ENCODE measurements at places on chromosomes 4 and X.

GRCh38 chr4:42490015-42490414 is 92.7 kb downstream of the SHISA3 start:
- no peak for DNase-seq

- DNase-seq = no peak
Measured at GRCh38 chr4:119525005-119525749, 103.4 kb downstream of the PDE5A start.

DNA sequence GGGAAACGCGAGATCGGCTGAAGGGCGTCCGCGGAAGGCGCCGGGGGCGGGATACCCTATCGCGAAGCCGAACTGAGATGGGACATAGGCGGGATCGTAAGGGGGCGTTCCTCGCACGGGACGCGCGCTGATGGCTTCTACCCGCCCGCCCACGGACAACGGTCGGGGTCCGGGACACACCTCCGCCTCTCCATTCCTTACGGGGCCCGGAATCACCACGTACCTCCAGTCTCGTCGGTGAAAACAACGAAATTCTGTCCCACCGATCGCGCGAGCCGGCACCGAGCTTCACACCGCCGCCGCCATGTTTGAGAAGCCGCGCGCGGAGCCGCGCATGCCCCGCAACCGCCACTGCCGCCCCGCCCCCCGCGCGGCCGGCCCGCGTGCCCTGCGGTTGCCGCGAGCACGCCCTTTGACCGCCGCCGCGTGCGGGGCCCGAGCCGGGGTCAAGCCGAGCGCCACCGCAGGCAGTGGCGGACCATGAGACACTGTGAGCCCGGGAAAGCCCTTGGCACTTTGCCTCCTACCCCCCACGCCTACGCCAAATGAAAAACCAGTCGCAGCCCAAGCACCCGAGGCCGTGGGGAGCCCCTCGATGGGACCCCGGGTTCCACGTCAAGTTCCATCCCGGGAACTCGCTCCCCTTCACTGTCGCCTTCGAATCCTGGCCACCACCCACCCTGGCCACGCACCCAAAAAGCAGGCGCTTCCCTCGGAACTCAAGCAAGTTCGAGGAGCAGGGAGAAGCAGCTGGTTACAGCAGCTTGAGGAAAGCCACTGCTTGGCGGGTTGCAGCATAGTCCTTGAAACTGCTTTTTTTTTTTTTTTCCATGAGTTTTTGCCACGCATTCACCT is at the start of gene SCML2:
TSS of gene SCML2 (minus strand) at position 320 of the 855 bp plus-strand sequence. CDS start 20,617 bp downstream, outside the sequence.
- DNase-seq = no peak

DNA sequence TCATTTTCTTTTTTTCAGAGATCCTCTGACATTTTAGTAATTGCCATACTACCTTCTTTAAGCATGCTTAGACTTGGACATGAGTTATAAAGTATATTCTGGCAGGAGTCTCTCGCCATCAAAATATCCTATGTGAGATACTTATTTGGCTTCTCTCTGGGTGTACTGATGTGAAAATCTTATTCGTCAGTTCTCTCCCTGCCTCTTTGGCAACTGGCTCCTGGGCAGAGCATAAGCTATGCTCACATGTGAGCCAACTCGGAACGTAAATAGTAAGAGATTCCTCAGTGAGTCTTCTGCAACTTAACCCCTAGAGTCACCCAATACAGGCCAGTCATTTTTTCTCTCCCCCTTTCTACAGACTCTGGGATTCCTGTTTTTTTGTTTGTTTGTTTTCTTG is 91.6 kb downstream of the MAGEB17 start:
- no peak for DNase-seq

- no peak for DNase-seq
Measured at GRCh38 chrX:121641560-121641959, 594.1 kb downstream of the GLUD2 start.

DNA sequence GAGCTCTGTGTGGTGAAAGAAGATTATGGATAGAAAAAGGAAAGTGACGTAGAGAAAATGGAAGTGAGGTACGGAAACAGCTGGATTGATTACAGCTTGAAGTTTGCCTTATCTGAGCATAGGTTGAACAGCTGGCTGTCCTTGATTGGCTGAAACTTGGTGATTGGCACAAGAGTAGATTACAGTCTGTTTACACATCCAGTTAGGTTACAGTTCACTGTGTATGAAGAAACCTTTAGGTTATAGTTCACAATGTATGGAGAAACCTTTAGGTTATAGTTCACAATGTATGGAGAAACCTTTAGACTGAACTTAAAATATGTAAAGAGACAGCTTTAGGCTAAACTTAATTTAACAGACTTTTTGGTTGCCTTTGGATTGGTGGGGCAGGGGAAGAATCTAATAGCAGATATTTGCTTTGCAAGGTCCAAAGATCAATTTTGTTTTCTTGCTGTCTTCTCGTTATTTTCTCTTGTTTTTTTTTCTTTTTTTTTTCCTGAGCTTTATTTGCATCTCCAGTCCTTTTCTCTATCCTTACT is 15.6 kb upstream of the ART3 start:
- no peak for DNase-seq

DNA sequence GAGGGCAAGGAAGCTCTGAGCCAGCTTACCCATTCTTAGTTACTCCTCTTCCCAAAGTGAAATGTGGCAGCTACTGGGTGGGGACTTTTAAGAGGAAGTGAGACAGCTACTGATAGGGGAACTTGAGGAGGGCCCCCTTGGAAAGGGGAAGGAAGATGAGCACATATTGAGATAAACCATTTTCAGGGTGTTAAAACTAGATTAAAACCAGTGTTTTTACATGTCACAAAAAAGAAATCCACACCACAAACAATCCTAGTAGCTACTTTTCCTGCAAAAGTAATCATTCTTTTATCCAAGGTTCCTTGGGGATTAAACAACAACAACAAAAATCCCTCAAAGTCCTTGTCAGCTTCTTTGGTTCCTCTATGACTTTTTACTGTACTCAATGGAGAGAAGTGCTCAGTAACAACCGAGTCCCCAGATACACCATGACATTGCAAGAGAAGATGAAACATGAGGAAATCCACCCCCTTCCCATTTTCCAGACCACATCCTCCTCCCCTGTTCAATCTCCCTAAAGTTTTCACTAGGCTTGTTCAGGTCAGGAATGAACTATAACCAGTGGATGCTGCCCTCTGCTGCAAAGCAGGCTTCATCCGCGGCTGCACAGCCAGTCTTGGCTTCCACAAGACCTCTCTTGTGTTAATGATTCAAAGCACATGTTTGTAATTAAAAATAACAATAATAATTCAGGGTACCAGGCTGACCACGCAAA is 113.5 kb upstream of the TMEM164 start:
- DNase-seq = no peak

- DNase-seq = no peak
Measured at GRCh38 chr4:100926039-100926717, 408.4 kb upstream of the EMCN start.

- no peak for DNase-seq
Measured at GRCh38 chrX:118216087-118216486, 99.5 kb upstream of the KLHL13 start.

DNA sequence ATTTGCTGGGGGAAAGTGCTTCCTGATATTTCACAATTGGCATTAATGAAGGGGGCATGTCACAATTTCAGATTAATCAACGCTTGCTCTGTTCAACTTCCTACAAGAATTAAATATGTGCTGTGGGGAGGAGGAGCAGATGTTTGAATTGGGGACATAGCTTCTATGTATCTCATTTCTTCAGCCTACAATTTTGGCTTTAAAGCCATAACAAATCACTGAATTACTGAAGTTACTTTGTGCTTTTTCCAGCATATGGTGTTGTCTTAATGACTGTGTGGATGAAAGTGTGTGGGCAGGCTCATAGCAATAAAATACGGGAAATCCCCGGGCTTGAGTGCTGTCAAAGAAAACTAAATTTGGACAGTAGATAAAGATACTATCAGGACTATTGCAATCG is 813 bp downstream of the TLR7 start:
- DNase-seq = no peak

- no peak for DNase-seq
Measured at GRCh38 chrX:42085836-42086235, 162.5 kb upstream of the CASK start.

GRCh38 chr4:146232131-146232722 is 17.9 kb downstream of the REELD1 start:
- DNase-seq = no peak

GRCh38 chr4:104971462-104971861 is 175.2 kb upstream of the TET2 start:
- no peak for DNase-seq

GRCh38 chr4:22991576-22991975 is 298.8 kb downstream of the GBA3 start:
- no peak for DNase-seq

DNA sequence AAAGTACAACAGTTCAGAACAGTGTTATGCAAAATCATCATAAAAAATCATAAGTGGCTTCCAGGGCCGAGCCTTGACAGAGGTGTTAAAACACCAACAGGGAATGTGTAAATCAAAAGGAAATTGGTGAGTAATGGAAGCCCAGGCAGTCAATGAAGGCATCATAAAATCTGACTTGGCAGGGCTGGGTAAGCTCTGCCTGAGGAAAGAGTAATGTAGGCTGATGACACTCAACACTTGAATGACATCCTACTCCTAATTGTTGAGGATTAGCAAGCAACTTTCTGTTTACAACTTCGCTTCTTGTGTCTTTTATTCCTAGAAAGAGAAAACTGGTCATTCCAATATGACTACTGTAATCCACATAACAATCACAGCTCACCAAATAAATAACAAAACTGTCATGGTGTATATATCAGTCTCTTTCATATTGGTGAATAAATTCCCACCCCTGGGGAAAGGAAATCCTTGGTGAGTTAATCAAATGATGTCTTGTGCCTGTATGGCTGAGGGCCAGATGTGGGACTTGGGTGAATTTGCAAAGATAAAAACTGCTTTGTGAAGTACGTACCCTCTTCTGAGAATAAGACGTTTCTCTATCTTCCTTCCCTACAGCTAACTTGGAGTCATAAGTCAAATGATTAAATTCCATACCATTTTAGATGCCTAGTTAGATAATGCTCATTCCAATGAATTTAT is 196.8 kb downstream of the DCHS2 start:
- DNase-seq = no peak

GRCh38 chr4:3649491-3649890 is 116.7 kb upstream of the ADRA2C start:
- DNase-seq = no peak
